ENCODE measurements at places on chromosomes 12 and 14.

GRCh38 chr12:100187857-100188519 is 12.6 kb upstream of the ACTR6 start:
- no peaks in the 10 kb centered on the region for H3K4me1 ChIP-seq
- no peak overlapping the region for H3K4me3 ChIP-seq
- no peaks in the 10 kb centered on the region for H3K27me3 ChIP-seq

- no peaks in the 10 kb centered on the region for H3K36me3 ChIP-seq
- no peak overlapping the region for H3K4me3 ChIP-seq
- DNase-seq = no peak
- H3K4me1 ChIP-seq = no peaks in the 10 kb centered on the region
- no peak overlapping the region for H3K27ac ChIP-seq
- H3K27me3 ChIP-seq = no peaks in the 10 kb centered on the region
Observed at GRCh38 chr14:20563971-20564370, 3.1 kb upstream of the RNASE9 start.

DNA sequence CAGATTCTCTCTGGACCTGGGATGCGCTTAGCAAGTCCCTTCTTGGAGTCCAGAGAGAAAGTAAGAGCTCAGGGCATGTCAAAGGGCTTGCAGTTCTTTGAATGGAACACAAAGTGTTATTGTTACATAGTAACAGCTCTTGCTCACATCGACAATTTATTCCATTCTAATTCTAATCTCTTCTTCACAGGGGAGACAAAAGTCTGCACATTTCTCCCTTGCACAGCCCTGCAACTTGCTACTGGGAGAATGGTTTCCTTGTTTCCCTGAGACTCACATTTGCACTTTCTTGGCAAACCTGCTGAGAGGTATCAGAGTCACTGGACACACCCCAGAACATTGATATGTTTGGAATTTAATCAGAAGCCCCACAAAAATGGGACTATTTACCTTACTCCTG is 209.9 kb upstream of the IGF1 start:
- DNase-seq = no peak
- H3K27me3 ChIP-seq = peaks cover 13% of the 10 kb centered on the region
- H3K27ac ChIP-seq = no peak overlapping the region
- H3K4me1 ChIP-seq = no peaks in the 10 kb centered on the region
- H3K4me3 ChIP-seq = no peak overlapping the region
- no peaks in the 10 kb centered on the region for H3K36me3 ChIP-seq

DNA sequence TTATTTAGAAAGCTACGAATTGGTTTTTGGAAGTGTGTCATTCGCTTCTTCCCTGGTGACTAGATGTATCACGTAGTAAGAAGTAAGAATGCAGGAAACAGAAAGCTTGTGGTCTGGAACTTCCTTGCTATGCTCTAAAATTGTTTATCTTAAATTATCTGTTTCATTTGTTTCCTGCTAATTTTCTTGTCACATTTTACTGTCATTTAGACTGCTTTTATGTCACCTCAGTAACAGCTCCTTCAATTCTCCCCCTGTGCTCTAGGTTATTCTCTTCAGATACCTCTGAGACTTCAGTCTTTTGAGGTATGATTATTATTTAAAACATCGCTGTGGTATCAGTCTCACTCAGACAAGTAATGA is 699 bp upstream of the CD69 start:
- H3K36me3 ChIP-seq = peaks cover 76% of the 10 kb centered on the region
- H3K27me3 ChIP-seq = no peaks in the 10 kb centered on the region
- DNase-seq = no peak

DNA sequence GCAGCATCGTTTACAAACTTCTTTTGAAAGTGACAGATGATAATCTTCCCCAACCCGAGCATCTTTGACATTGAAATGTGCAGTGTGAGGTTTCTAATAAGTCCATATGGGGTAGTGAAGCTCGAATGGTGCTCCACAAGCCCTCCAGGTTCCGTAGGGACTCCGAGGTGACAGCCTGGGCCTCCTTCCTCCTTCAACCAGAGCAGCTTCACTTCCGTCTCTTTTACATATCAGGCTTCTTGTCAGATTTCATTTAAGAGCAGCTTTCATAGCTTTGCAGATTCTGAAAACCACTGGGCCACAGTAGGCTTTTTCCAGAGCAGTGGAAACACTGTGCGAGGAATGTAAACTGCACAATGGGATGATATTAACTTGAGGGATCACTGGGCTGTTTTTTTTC is 103.6 kb upstream of the CPM start:
- H3K4me3 ChIP-seq = no peak overlapping the region
- peaks cover 31% of the 10 kb centered on the region for H3K27me3 ChIP-seq
- peaks cover 3% of the 10 kb centered on the region for H3K36me3 ChIP-seq
- no peak overlapping the region for H3K27ac ChIP-seq

DNA sequence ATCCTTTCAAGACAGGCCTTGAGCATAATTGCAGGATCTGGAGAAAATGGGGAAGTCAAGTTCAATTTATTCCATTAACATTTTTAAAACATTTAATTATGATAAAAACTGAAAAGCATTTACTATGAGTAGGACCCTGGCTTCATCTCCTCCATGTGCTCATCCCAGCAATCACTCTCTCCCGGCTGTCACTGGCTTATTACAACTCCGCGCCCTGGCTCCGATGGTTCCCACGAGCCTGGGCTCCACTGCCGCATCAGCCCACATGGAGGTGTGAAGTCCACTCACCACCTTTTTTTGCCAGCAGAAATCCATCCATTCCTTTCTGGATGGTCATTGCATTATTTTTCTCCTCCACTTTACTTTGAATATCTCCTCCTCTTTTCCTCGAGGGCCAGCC is 194.4 kb downstream of the EMP1 start:
- no peaks in the 10 kb centered on the region for H3K4me1 ChIP-seq
- no peak overlapping the region for H3K4me3 ChIP-seq
- H3K36me3 ChIP-seq = no peaks in the 10 kb centered on the region
- no peaks in the 10 kb centered on the region for H3K27me3 ChIP-seq
- no peak overlapping the region for H3K27ac ChIP-seq
- DNase-seq = no peak

DNA sequence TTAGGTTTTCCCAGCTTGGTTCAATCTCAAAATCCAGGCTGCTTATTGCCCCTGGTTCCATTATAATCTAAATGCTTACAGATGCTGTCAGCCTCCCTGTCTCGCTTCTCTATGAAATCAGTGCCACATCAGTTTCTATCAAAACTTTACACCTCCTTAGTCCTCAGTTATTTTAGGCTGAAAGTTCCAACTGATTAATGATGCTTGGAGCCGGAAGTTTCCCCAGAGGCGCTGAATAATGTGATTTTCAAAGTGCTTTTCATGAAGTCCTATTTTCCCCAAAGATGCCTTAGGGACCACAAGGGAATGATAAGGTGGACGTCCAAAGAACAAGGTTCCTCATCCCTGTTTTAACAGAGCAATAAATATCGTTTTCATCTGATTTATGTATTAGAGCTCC is 262.4 kb upstream of the RMST start:
- DNase-seq = no peak
- H3K4me1 ChIP-seq = no peaks in the 10 kb centered on the region
- no peak overlapping the region for H3K4me3 ChIP-seq
- H3K27ac ChIP-seq = no peak overlapping the region

DNA sequence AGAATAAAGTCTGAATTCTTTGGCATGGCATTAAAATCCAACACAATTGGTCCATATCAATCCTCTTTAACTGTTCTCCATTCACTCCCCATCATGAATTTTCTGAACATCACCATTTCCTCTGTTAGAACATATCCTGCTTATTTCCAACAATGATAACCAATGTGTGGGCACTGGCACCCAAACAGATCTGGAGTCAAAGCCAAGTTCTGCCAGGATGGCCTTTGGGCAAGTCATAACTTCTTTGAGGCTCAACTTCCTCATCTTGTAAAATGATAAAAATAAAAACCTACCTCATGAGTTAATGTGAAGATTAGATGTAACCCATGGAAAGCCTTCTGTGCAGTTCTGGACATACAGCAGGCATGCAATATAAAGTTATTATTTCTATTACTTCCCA is 12.5 kb downstream of the PAWR start:
- H3K4me1 ChIP-seq = no peaks in the 10 kb centered on the region
- H3K36me3 ChIP-seq = no peaks in the 10 kb centered on the region
- no peak overlapping the region for H3K4me3 ChIP-seq
- no peak for DNase-seq

DNA sequence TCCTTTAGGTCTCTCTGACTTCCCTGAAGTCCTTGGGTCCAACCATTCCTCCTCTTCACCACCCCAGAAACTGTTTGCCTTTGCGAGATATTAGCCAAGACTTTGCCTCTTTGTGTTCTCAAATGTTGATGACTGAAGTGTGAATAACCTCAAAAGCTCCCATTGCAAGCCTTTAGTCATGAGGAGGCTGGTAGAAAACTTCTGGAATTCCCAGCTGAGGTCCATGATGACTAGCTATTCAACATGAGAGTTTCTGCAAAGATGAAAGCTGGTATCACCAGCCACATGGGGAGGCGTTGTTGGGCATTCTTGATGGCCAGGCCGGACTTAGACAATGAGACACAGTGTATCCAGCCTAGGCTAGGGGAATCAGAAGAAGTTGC is 111.7 kb downstream of the TBX5 start:
- no peaks in the 10 kb centered on the region for H3K4me1 ChIP-seq
- H3K27ac ChIP-seq = no peak overlapping the region
- no peak for DNase-seq
- no peaks in the 10 kb centered on the region for H3K36me3 ChIP-seq
- no peaks in the 10 kb centered on the region for H3K27me3 ChIP-seq

DNA sequence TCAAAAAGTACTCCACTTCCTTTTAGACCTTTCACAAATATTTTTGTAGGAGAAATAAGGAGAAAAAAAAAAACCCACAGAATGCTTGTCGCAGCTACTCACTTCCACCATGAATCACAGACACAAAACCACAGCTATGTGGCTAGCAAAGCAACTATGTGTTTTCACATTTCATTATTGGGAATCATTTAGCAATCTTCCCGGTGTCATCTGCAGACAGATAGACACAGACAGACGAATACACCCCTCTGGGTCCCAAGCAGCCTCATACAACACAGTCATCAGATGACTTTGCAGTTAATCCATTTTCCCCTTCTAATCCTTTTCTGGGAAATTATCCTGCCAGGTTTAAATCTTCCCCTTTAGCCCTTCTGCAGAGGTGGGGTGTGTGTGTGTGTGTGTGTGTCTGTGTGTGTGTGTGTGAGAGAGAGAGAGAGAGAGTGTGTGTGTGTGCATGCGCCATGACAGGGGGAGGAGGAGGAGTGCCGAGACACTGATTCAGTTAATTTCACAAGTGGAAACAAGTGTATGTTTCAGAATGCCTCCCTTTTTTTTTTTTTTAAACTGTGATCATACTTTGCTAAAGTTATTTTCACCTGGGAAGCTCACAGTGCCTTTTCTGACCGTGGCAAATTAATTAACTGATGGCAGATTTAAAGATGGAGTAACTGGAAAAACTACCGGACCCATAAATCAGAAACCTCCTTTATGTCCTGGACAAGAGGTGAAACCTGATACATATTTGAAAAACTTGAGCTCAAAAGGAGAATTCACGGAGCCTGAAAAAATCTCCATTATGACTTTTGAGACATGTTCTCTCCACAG is 39.9 kb downstream of the LTBP2 start:
- H3K4me3 ChIP-seq = peak overlapping the region; percentile 49
- peaks cover 5% of the 10 kb centered on the region for H3K36me3 ChIP-seq
- H3K4me1 ChIP-seq = peaks cover 29% of the 10 kb centered on the region
- H3K27me3 ChIP-seq = peaks cover 49% of the 10 kb centered on the region
- no peak overlapping the region for H3K27ac ChIP-seq
- DNase-seq = no peak

DNA sequence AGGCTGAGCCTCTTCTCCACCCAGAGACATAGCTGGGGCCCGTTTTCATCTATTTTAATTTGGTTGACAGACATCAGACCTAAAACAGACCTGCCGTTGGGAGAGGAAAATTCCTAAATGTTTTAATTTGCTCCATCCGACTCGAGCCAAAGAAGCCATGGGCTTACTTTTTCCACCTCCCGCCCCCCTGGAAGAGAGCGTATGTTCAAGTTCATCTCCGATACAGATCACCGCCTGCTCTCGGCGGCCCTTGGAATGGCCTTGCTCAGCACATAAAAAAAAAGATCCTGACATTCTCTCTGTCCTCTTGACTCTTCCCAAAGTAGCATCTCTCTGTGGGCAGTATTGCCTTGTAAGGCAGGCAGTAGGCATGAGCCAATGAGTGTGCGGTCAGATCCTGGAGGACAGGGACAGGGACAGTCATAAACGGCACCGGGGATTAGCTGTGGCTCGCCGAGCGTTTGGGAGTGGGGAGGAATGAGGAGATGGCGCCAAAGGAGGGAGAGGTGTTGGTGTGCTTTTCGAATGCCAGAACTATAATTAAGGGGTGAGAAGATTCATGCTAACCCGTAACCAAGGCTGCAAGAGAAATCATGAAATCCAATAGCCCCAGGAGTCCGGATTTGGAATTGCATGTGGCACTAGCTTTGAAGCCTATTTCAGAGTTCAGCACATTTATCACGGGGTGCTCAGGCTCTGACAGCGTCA is 47.9 kb upstream of the MEG3 start:
- no peak for DNase-seq
- H3K4me1 ChIP-seq = no peaks in the 10 kb centered on the region
- no peak overlapping the region for H3K27ac ChIP-seq
- H3K4me3 ChIP-seq = no peak overlapping the region
